Suppressor macrophage treated with lipopolysaccharide for 4 hours (primary cell): ENCODE measurements at places on chromosomes 6 and 20.

GRCh38 chr20:40880063-40880728 lies 148.4 kb upstream of the TOP1 start:
- DNase-seq, result peak; percentile 25

GRCh38 chr6:39282774-39283173 lies 31.4 kb downstream of the KCNK17 start:
- peak; percentile 46 for DNase-seq

GRCh38 chr20:19758501-19759331 lies 658 bp downstream of the RIN2 start:
- DNase-seq, result peak; percentile 74

DNA sequence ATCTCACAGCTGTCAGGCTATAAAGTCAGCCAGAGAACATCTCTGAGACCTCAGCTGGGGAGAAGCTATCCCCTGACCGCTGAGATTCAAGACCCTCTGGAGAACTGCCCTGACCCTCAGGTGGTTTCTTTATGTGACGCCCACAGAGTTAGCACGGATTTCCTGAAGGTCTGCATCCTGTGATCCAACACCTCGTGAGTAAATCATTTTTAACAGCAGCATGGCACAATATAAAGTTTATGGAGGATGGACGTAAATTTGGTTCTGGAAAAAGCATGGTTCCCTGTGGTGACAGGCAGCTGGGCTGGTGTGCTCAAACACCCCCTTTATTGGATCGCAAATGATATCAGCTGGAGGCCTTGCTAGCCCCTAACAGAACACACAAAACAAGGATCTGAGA lies 25.3 kb upstream of the TRAF3IP2 start:
- no peak for DNase-seq

- no peak for DNase-seq
Measured at GRCh38 chr6:148288541-148288940, 54.1 kb upstream of the SASH1 start.

DNA sequence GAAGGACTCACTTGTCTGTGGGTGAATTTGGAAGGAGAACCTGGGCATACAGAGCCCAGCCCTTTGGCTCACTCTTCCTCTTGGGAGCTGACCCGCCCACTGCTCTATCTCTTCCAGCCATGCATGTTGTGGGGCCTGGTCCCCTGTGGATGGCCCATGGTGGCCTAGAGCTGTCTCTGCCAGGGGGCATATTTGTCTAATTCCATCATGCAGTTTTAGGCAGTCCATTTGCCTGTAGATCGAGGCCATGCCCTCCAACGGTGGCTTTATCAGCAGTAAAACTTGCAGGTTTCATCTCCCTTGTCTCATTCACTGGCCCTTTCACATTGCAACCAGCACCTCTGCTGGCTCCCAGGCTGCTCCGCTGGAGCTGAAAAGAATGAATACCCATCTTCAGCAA lies 12.9 kb upstream of the EZR start:
- DNase-seq, result no peak

- no peak for DNase-seq
Measured at GRCh38 chr6:137949686-137950390, 82.8 kb downstream of the TNFAIP3 start.

DNA sequence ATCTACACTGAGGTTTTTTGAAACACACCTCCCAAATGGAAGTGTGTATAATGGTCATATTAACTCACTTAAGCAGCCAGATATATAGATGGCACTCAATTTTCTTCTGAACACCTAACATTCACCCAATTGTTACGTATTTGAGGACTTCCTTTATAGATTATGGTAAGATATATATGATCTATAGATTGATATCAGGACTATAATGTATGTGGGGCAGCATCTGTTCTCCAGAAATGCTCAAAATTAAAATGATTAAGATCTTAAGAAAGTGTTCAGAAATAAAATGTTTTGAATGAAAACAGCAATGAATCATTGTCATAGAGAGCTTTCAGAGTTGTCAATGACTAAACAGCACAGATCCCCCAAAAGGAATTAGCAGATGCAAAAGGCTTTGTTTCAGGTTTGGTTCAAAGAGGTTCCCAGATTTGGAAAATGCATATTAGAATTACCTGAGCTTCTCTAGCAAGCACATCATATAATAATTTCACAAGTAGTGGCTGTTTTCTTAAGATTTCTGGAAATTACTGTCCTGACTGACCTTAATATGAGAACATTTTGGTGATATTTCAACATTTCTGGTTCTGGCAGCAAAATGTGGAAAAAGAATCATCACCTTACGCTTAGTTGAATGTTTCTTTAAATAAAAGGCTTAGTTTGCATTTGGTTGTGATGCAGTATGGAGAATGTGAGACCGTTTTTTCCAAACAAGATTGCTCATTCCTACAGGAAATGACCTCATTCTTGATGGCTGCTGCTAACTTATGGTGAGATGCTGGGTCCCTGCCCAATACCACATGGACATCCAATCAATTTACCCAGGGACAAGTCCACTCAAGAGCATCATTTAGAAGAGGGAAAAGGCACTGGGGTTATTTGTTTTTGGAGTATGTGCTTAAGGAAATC lies 31.5 kb downstream of the TRAF3IP2 start:
- peak; percentile 65 for DNase-seq

DNA sequence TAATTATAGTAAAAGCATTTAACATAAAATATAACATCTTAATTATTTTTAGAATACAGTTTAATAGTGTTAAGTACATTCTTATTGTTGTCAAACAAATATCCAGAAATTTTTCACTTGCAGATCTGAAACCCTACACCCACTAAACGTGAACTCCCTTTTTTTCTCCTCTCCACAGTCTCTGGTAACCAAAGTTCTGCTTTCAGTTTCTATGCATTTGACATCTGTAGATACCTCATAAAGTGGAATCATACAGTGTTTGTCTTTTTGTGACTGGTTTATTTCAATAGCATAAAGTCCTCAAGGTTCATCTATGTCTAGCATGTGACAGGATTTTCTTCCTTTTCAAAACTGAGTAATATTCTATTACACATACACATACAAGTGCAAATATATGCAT lies 286.3 kb downstream of the BTBD3 start:
- peak; percentile 63 for DNase-seq

GRCh38 chr6:81950877-81951276 lies 198.4 kb upstream of the TENT5A start:
- peak; percentile 9 for DNase-seq

- no peak for DNase-seq
Measured at GRCh38 chr6:166305562-166306117, 2.6 kb downstream of the PRR18 start.

- no peak for DNase-seq
Measured at GRCh38 chr6:140827593-140827992, 1305.1 kb upstream of the GJE1 start.

DNA sequence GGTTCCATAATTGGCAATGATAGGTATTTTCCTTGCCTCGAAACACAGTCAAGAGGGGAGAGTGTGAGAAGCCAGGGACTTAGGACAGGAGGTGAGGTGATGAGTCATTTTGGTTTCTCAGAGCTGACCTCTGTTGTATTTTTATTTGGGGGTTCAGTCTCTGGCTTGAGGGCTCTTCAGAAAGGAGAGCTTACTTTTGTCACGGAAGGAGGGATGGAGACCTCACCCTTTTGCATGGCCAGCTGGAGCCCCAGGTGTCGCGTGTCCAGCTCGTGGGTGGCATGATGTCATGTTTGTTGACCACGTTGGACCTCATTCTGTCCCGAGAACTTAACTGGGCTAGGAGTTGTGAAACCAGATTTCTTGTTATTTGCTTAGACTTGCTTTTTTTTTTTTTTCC lies 293.9 kb downstream of the QKI start:
- DNase-seq, result no peak

DNA sequence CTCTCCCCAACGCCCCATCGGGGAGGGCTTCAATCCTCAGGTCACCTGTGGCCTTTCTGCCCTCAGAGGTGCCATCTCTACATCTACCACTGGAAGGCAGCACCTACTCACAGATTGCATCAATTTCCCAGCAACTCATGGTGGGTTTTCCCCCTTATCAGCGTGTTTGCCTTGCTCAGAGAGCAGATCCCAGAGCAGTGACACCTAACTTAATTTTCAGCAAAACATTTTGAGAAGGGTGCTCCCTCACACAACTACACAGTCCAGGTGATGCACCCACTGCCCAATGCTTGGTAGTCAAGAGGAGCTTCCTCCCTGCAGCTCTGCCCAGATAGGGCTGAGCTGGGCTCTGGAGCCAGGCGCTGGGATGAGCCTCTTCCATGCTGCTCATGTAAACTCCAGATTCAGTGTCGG lies 48.2 kb downstream of the PLG start:
- no peak for DNase-seq

GRCh38 chr6:115729036-115729435 lies 331.7 kb downstream of the FRK start:
- no peak for DNase-seq

- no peak for DNase-seq
Measured at GRCh38 chr6:124995645-124996325, 33.5 kb downstream of the RNF217 start.

- no peak for DNase-seq
Measured at GRCh38 chr20:8115436-8115835, 16.6 kb upstream of the PLCB1 start.

GRCh38 chr6:134523903-134524650 lies 206.2 kb upstream of the SGK1 start:
- DNase-seq, result peak; percentile 25

DNA sequence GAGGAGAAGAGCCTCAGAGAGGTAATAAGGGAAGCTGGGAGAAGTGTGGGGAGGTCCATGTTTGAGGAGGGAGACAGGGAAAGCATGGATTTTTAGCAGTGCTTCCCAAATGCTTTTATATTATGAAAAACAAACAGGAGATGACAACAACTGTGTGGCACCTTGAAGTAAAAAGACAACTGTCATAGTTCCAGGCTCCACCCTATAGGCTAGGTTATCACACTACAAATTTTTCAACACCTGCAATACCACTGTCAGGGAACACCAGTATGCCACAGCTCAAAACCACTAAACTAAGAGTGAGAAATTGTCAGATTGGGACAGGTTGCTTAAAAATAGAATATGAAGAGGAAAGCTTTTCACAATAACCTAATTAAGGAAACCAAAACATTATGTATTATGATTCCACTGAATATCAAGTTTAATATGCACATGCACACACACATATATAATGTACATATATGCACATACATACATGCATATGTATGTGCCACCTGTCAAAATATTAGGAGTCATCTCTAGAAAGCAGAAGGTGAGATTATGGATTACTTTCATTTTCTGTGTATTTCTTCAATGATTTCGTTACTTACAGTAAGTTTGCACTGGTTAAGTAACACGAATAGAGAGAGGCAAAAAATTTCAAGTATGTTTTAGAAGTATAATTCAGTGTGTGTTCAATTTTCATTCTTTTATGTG lies 261.2 kb downstream of the PTPRK start:
- DNase-seq, result peak; percentile 11

GRCh38 chr6:111631903-111632460 lies 26.3 kb upstream of the TRAF3IP2 start:
- DNase-seq, result no peak

DNA sequence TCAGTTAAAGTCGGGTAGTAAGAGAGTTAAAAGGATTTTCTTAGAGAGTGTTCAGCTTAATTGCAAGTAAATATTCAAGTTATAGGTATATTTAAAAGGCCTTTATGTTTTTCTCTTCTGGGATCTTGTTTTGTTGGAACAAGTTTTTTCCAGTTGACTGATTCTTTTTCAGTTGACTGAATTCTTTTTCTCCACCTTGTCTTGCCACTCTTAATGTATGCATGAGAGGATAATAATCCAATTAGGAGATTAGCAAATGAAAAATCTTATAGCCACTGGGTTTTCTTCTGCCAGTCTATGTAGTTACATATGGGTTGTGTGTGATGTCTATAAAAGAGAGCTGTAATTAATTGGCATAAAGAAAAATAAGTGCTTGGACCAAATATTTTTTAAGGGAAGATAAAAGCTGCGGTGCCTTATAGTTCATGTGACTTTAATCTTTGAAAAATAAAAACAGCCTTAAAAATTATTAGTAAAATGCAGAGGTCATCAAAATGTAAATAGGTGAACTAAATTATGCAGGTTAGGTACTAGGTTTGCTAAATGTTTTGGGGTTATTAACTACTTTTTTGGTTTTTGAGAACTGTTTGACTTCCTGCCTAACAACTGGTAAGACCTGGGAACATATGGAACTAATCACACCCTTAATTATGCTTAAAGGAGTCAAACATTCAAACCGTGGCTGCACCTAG lies 367.2 kb downstream of the HTR1B start:
- no peak for DNase-seq

DNA sequence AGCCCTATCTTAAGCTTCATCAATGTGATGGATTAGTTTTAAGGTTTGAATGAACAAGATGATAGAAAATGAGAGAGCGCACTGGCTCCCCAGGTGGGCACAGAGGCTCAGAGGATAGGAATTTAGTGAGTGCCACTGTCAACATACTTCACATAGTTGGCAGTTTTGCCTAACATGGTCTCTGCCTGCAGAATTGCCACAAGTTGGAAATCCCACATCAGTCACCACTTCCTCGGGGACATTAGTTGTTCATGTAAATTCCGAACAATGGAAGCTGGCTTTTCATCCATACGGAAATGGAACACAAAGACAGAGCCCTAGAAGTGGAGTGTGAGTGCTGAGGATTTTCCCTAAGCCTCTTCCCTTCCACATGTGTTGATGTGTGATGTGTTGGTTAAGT lies 123.9 kb upstream of the PHACTR1 start:
- peak; percentile 41 for DNase-seq

- DNase-seq, result no peak
Measured at GRCh38 chr20:57791178-57791962, 81.6 kb upstream of the PMEPA1 start.

DNA sequence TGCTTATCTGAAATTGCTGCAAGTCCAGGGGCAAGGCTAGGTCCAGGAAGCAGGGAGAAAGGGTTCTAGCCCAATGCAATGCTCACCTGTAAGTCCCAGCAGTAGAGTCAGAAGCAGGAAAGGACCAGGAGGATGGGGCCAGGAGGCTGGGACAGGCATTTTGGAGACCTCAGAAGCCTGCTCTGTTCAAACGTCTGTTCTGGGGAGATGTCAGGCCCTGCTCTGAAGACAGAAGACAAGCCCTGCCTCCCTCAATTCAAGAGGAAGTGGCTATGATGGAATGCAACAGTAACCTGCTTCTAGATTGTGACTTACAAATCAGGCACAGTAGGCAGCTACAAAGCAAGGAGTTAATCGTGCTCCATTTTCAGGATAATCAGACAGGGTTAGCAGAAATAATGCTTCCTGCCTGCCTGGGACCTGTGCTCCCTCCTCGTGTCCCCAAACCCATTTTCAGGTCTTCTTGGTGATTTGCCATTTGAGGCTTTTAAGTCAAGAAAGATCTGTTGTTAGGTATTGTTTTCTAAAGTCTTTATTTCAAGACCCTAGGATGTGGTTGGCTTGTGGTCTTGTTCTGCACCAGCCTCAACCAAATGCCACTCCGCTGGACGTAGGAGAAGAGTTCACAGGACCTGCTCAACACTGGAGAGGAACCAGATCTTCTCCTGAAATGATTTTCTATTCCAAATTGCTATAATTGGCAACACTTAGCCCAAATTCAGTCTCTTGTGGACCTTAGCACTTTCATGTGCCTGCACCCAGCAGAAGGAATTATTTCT lies at the start of gene SIRPG:
Gene SIRPG (minus strand): TSS at position 224 of the 779 bp plus-strand sequence. CDS start 65 bp downstream, at position 159.
- no peak for DNase-seq

GRCh38 chr6:158911746-158912480 lies 88.1 kb downstream of the RSPH3 start:
- DNase-seq, result peak; percentile 16

GRCh38 chr6:26195924-26196845 lies 109.0 kb downstream of the HFE start:
- no peak for DNase-seq
